ENCODE measurements at places on chromosomes 2 and 18.

- no peak for DNase-seq
Observed at GRCh38 chr2:55771612-55772011, 78.0 kb upstream of the PNPT1 start.

DNA sequence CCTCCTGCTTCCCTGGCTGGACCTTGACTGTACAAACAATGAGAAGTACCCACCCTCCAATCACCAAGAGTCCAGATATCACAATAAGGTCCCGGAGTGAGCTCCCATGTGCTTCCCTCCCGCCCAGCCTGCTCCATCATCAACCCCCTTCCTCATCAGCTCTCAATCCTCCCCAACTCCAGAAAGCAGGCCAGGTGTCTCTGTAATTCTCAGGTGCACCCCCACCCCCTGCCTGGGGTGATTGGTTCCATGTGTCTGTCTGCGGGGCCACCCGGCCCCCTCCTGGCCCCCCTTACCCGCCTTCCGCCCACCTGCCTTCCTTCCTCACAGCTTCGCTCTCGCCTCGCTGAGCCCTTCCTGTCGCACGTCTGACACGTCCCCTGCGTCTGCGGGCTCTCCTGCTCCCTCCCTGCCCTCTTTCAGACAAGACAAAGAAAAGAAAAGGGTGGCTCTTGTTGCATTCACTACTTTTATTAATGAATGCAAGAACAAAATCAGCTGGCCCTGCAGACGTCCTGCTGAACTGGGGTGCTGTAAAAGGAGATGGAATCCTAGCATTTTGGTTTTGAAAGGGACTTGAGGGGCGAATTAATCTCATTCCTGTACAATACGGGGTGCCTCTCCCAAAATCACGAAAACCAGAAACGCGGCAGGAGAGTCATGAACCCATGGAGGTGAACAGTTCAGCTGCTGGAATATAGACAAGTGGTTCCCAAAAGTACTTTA, 26.5 kb upstream of the IGFBP2 start:
- DNase-seq, result no peak

DNA sequence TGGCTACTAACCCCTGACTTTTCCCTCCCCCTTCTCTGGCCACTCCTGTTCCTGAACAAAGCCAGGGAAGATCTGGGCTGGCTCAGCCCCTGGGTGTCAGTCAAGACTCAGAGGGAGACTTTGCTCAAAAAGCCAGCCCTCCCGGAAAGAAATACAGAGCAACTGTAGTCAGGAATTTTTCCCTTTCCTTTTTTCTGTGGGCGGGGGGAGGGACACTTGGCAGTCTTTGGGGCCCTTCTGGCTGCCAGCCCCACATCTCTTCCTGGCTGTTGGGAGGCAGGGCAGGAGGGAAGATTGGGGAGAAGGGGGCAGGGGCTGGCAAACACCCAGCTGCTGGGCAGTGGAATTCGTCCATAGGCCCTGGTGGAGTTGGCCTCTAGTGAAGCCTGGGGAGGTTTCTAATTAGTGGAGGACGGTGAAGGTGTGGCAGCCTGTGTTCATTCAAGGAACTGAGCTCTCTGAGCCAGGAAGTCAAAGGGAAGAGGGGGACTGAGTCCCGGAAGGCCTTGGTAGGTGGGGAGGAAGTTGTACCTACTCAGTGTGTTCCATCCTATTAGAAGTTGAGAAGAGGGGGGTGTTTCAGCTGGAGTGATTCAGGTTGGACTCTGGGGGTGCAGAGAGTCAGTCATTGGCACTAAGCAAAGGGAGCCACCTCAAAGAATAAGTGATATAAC, 10.9 kb downstream of the IGFBP2 start:
- DNase-seq, result no peak

DNA sequence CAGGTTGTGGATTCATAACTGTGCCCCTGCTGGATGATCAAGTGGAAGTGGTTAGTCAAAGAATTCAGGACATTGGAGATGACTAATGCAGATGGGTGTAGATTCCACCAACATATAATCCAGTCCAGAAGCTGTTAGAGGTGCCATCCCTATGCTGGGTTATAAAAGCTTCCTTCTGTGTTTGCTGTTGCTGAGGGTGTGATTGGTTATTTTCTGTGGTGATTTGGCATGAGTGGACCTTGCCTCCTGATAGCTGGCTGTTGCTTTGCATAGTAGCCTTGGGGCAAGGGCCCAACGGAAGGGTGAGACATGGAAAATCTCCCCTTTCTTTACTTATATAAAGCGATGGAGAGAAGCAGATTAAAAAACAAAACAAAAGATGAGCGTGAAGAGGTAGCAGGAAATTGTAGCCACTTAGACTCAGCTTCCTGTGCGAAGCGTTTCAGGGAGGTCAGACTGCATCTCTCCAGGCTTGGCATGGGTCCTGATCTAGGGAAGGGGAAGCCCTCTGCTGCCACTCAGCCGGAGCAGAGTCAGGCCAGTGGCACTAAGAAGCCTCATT, 190.4 kb downstream of the FMNL2 start:
- DNase-seq, result no peak

GRCh38 chr2:225083276-225083675, 41.0 kb upstream of the DOCK10 start:
- DNase-seq, result no peak

- DNase-seq, result no peak
Observed at GRCh38 chr2:69204654-69205053, 182.4 kb downstream of the GFPT1 start.

- no peak for DNase-seq
Observed at GRCh38 chr18:51278045-51278649, 80.7 kb upstream of the MEX3C start.

- DNase-seq, result no peak
Observed at GRCh38 chr2:102357937-102358336, 2.3 kb downstream of the IL18R1 start.

GRCh38 chr2:201790291-201790690, 9.6 kb upstream of the ALS2 start:
- no peak for DNase-seq

- DNase-seq, result no peak
Observed at GRCh38 chr2:197502685-197503084, 2.5 kb downstream of the HSPE1 start.

DNA sequence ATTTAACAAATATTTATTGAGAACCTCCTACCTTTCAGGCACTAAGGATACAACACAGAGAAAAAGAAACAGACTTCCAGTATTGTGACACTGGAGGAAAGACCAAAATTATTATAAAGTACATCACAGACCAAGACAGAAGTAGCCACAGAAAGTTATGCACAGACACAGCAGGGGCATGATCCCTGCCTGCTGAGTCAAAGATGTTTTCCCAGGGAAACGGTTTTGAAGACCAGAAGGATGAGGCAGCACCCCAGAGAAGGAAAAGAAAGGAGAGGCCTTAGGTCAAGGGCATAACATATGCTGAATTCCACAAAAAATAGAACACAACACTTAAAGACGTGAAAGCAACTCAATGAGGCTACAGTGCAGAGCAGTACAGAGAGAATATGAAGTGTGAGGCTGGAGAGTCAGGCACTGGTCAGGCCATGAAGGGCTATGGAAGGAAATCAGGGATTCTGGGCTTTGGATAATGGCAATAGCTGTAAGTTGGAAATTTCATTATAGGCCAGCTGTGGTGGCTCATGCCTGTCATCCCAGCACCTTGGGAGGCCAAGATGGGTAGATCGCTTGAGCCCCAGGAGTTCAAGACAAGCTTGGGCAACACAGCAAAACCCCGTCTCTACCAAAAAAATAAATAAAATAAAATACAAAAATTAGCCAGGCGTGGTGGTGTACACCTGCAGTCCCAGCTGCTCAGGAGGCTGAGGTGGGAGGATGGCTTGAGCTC, 8.2 kb downstream of the ADAM17 start:
- DNase-seq, result no peak

DNA sequence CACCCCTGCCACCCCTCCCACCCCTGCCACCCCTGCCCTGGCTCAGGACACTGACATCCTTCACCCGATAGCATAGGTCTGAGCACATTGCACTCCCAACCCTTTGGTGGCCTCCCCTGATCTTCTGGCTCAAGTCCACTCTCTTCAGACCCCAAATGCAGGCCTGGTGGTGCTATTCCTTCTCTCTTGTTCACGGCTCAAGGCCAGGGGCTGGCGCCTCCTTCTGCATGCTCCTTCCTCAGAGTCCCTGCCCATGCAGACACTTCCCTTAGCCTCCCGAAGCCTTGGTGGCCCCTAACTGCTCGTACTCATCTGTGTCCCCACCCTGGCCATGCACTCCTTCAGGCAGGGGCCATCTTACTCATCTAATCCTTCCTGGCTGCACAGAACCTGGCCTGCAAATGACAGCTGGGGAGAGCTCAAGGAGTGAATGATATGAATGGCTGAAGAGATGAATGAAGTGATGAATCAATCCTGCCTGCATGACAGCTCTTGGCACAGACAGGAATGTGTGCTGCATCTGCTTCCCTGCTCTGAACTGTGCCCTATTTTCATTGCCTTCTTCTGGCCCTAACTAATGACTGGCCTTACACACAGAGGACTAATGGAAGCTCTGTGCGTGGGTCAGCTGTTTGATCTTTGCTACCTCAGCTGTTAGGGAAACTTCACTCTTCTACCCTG, 290.8 kb downstream of the DYSF start:
- DNase-seq, result no peak

DNA sequence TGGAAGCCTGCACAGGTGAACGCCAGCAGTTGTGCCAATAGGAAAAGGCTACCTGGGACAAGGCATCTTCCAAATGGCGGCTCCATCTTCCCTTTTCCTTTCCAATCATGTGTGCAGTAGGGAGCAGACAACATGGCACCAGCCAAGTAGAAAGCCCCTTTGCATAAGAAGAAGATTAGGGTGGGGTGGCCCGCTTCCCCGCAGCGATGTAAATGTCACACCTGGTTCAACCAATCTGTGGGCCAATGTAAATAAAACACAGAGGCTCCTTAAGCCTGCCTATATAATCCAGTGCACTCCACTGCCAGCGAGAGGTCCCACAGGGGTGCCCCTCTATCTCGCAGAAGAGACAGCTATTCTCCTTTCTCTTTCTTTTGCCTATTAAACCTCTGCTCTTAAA, 468.4 kb upstream of the CRIM1 start:
- no peak for DNase-seq

DNA sequence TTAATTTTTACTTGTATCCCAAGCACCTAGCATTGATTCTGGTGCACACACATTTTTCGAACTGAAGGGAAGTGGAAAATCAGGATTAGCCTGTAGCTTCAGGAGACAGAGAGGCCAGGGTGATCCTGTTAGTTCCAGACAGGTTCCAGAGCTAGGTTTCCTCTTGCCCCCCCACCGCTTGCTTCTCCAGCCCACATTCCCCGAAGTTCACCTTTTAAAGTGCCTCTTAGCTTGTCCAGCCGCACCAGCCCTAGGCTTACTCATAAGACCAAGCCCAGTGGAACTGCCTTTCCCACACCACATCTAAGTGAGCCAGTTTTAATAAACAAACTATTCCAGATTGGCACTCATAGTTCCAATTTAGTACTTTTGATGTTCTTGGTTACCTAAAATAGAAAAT, 898.6 kb upstream of the KLHL29 start:
- no peak for DNase-seq

DNA sequence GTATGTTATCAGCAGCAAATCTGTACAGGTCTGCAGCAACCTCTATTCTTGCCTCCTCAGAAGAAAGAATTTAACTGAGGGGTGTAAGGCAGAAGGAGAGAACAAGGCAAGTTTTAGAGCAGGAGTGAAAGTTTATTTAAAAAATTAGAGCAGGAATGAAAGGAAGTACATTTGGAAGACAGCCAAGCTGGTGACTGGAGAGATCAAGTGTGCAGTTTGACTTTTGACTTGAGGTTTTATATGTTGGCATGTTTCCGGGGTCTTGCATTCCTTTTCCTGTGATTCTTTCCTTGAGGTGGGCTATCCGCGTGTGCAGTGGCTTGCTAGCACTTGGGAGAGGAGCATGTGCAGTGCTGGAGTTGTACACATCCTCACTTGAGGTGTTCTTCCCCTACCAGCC, 16.5 kb upstream of the CERS6 start:
- no peak for DNase-seq

DNA sequence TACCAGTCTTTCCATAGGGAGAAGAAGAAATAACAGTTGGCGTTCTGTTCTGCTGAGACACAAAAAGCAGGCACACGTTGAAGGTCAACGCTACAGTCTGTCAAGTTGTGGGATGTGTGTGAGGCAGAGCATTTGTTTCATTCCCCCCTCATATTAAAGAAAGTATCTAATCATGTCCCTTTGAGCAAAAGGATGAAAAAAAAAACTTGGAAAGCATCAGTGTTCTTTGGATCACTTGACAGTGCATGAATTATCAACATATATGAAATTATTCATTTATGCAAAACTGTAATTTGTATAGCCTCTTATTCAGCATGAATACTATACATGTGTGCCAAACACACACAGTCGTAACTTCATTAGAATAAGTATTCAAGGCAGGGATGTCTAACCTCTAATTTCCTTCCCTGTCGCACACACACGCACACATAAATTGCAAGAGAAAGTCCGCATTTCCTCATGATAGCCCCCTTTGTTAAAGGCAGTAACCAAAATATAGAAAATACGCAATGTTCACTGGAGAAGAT, 228.6 kb downstream of the RND3 start:
- DNase-seq, result no peak

- DNase-seq, result no peak
Observed at GRCh38 chr2:132252894-132253264, 91.1 kb upstream of the ANKRD30BL start.

DNA sequence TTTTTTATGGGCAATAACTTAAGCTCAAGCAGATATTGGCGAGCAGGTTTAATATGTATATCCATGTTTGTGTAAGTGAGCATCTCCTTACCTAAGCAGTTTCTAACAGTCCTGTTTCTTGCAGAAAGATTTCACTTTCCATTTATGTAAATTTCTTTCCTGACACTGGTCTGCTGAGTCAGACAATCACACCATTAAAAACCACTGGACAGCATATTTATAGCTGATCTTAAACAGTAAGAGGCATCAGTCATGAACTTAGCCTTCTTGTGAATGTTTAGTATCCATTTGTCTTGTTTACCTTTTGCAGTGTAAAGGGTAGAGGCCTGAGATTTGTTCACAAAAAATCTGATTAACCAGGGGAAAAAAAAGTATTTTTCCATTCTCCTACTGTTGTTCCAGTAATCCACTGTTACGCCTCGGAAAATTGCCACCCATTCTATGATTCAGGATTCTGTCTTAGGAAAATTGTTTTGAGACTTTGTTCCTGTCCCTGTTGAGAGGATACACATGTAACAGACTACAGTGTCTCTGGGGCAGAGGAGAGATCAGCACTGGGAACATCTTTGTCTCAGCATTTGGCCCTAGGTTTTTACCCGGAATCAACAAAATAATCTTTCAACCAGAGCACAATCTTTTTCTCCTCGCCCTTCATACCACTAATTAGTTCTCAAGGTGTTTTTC, 521.0 kb upstream of the NRP2 start:
- no peak for DNase-seq

DNA sequence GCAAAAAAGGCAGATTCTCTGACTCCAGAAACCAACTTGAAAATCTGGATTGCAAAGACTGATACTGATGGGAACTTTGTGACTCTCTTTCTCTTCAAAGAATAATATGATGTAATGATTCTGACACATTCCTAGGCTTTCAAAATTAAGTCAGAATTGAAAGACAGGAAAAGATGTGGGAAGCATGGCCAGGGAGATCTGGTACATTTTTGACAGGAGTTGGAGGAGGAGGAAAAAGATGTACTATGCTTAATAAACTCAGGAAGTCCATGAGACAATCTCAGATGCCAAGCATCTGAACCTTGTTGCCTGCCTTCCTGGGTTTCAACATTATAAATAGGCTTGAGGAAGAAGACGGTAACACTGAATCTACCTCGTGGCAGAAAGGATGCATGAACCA, 34.2 kb downstream of the KLF7 start:
- DNase-seq, result no peak

Measured in suprapubic skin (tissue), 4 donors.